ENCODE measurements at places on chromosomes 5 and 9.
A peak's percentile ranks its signal among the peaks of the same experiment; 100 is the strongest.

GRCh38 chr5:170155771-170156170 lies 50.1 kb downstream of the FOXI1 start:
- no peaks in the 10 kb centered on the region for H3K36me3 ChIP-seq
- no peak for DNase-seq

DNA sequence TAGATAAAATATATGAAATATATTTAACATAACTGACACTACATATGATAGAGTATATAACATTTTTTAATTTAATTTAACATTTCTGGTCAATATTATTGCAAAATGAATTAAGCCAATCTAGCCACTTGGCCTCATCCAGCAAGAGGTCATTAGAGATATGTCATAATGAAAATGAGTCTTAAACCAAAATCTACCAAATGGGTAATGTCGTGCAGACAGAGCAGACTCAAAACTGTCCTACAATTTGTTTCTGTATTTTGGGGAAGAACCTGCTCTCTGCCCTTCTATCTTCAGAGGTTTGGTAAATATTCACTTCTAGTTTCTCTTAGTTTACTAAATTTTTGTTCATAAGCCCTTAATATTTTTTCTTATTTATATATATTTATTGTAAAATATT lies 61.4 kb downstream of the ARHGEF28 start:
- no peak for DNase-seq
- H3K4me1 ChIP-seq, result no peaks in the 10 kb centered on the region
- no peak overlapping the region for H3K4me3 ChIP-seq

GRCh38 chr9:27470291-27470856 lies 53.7 kb upstream of the IFNK start:
- no peak overlapping the region for H3K27ac ChIP-seq
- H3K27me3 ChIP-seq, result no peaks in the 10 kb centered on the region
- H3K36me3 ChIP-seq, result no peaks in the 10 kb centered on the region
- DNase-seq, result no peak
- no peak overlapping the region for H3K4me3 ChIP-seq

DNA sequence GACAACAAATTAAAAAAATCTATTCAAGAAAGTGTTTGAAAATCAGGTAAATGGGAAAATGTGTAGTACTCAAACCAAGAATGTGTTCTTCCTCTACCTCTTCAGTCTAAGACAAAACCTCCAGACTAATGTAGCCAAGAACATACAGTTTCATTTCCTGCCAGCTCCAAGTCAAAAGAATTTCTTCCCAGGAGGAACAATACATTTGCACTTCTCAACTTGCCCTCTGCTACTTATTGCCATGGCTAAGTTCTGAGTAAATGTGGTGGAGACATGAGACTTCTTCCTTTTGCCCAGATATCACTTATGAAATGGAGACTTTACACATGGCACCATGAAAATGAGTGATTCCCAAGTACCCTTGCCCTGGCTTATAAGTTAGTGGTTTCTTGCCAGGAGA lies 2112.2 kb upstream of the C9orf72 start:
- no peaks in the 10 kb centered on the region for H3K4me1 ChIP-seq
- H3K27me3 ChIP-seq, result no peaks in the 10 kb centered on the region
- H3K27ac ChIP-seq, result no peak overlapping the region
- DNase-seq, result no peak

DNA sequence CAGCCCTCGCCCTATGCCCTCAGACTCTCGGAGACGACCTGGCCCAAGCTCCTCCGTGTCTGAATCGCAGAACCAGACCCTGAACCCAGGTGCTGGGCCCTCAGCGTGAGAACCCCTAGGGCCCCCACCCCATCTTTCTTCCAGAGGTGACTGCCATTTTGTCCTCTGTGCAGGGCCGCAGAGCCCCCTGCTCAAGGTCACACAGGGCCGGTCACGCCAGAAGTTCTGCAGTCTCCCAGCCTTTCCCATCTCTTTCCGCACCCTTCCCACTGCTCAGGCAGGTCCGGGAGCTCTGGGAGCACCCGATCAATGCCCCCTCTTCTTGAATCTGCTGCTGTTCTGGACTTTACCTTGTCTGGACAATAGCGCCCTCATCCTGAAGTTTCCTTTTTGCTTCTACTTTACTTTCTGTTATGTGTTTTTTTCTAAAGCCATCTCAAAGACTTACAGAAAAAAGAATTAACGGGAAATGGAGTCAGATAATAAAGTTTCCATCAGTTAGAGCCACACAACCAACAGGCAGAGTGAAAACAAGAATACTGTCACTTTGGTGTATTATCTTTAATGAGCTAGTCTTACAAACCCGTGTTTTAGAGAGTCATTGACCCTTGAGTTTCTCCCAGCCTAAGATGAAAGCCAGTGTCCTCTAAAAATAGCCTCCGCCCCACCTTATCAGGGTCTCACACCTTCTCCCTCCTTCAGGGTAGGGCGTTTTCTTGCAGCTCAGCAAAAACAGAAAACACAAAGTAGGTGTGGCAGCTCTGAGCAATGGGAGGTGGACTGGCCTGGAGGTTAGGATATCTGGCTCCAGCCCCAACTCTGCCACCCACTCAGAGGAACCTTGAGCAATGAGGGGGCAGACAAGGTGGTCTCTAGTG lies 1.8 kb downstream of the TMOD1 start:
- H3K36me3 ChIP-seq, result no peaks in the 10 kb centered on the region
- no peak for DNase-seq
- H3K27me3 ChIP-seq, result peaks cover 55% of the 10 kb centered on the region
- H3K27ac ChIP-seq, result no peak overlapping the region

GRCh38 chr5:76365561-76365960 lies 37.5 kb upstream of the IQGAP2 start:
- no peak overlapping the region for H3K27ac ChIP-seq
- H3K27me3 ChIP-seq, result peaks cover 6% of the 10 kb centered on the region
- DNase-seq, result no peak
- peaks cover 13% of the 10 kb centered on the region for H3K4me1 ChIP-seq
- no peak overlapping the region for H3K4me3 ChIP-seq
- H3K36me3 ChIP-seq, result peaks cover 3% of the 10 kb centered on the region

- H3K27ac ChIP-seq, result peak overlapping the region; percentile 100
- peaks cover 2% of the 10 kb centered on the region for H3K27me3 ChIP-seq
- peak; percentile 80 for DNase-seq
- peaks cover 25% of the 10 kb centered on the region for H3K36me3 ChIP-seq
- H3K4me1 ChIP-seq, result peaks cover 29% of the 10 kb centered on the region
Observed at GRCh38 chr5:42950456-42951292, 89.4 kb downstream of the ANXA2R start.

GRCh38 chr9:134365791-134366222 lies 39.6 kb downstream of the RXRA start:
- H3K27ac ChIP-seq, result no peak overlapping the region
- no peak overlapping the region for H3K4me3 ChIP-seq
- no peaks in the 10 kb centered on the region for H3K36me3 ChIP-seq
- H3K4me1 ChIP-seq, result no peaks in the 10 kb centered on the region

GRCh38 chr5:132372542-132372941 lies 3.0 kb downstream of the SLC22A5 start:
- DNase-seq, result no peak
- peaks cover 20% of the 10 kb centered on the region for H3K4me1 ChIP-seq
- H3K4me3 ChIP-seq, result no peak overlapping the region

DNA sequence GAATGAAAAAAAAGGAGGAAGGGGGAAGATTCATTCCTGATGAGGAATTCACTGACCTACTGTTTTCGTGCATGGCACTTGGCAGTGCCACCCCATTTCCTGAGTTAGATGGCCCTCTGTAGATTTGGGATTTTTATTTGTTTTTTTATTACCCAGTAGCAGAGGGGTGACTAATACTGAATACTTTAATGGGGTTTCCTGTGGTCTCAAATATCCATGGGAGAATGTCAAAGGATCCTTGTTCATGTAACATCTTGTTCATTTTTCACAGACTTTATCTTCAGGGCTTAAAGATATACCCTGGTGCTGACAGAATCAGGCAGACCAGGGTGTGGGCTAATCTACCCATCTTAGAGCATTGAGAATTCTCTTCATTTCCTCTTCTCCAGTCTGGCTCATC lies 93.0 kb downstream of the MAMDC2 start:
- no peak overlapping the region for H3K27ac ChIP-seq
- no peaks in the 10 kb centered on the region for H3K36me3 ChIP-seq
- H3K4me3 ChIP-seq, result no peak overlapping the region
- peaks cover 7% of the 10 kb centered on the region for H3K27me3 ChIP-seq

DNA sequence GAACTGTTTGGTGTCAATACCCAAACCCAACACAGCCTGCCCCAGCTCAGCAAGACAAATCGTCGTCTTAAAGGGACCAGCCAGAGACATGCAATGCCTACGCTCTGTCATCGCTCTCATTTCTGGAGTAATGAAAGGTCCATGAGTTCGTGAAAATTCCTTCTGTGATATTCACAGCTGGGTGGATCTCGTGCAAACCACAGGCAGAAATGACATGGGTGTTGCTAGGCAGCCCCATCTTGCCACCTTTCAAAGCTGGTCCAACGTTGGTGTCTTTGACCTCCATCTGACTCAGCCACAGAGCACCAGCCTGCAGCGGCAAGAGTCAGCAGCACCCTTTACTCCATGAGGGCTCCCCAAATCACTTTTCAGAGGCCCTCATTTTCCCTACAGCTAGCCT lies 215.3 kb downstream of the SLIT3 start:
- H3K27ac ChIP-seq, result no peak overlapping the region
- H3K36me3 ChIP-seq, result no peaks in the 10 kb centered on the region
- H3K27me3 ChIP-seq, result no peaks in the 10 kb centered on the region
